ENCODE measurements at places on chromosomes 2 and 18.
A peak's percentile ranks its signal among the peaks of the same experiment; 100 is the strongest.

DNA sequence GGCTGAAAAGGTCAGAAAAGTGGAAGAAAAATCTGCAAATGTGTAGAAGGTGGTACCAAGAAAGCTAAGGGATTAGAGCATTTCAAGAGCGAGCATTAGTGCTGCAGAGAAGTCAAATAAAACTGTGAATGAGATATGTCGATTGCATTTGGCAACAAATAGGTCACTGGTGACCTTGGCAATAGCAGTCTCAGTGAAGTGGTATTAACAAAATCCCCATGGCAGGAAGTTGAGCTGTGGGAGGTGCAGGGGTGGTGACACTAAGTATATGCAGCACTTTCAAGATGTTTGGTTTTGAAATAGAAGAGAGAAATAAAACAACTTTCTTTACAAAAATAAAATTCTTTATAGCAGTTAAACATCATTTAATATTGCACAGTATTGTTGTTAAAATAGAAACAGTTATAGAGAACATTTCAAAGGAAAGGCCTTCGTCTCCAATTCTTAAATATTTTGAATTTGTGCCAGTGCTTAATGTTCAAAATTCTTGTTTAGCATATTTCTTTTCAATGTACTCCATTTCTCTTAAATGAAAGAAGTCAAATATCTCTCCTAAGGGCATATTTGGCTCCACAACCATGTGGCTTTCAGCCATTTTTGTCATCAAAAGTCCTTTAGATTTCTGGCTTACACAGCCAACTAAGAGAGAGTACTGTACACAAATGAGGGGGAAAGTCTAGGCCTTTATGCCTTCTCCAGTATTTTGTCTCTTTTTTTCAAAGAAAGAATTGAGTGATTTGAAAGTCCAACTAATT lies 443.0 kb upstream of the MMADHC start:
- no peak for DNase-seq

DNA sequence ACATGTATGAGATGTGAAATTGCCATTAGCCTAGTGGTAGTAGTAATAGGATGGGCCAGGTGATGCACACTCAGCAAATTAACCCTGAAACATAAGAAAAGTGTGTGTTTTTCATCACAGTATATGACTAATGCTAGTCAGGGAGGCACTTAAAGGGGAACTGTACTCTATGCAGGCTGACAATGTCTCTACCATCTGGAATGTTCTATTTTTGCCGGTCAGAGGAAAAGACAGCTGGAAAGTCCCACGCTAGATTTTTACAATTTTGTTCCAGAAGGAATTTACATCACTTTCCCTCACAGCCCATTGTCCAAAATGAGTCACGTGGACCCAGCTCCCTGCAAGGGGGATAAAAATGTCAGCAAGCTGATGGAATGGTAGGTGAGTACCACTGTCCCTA lies 746.3 kb upstream of the CHAC2 start:
- no peak for DNase-seq

- no peak for DNase-seq
These were observed 3.7 kb downstream of the TNFRSF11A start for GRCh38 chr18:62328586-62329525.

DNA sequence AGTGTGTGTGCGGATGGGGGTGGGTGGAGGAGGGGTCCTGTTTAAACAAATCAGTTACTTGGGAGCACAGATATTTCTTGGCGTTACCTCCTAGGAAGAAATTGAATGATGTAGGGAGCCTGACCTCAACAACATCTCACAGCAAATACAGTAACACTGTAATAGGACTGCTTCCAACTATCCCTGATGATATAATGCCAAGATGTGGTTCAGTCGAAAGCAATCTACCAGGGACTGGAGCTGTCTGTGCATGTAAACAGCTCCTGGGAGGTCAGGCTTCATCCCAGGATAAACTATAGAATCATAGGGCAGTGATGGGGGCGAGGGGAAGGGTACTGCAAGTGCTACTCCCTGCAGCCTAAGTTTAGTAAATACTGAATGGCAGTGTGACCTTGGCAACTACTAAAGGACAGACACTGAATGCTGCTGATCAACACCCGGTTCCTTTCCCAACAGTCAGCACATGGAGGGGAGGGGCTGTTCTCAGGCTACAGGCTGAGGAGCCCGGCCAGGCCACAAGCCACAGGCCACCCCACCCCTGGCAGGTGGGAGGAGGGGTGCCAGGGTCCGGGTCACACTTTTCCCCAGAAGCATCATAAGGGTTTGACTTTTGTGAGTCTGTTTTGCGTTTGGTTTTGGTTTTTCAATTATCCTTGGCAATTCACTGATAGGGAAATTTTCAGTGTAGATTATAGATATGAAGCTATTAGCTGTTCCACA lies 85.3 kb upstream of the ZNF397 start:
- DNase-seq: no peak

GRCh38 chr2:199468561-199469513 lies 11.1 kb upstream of the SATB2 start:
- peak; percentile 15 for DNase-seq

DNA sequence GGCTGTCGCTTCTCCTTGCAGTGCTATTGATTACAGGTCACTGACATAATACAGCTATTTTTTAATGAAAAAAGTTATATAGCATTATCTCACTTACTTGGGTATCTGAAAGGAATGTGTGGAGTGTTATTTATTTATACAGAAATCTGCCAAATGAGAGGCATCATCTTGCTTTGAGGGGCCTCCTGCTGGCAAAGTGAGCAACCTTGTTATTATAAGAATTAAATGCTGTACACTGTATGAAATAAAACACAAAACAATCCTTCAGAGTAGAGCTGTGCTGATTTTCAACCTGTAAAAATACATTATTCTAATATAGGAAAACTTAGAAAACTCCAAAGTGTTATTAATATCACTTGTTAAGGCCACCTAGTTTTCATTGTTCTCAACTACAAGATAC lies 20.9 kb downstream of the ERBB4 start:
- no peak for DNase-seq

- DNase-seq: no peak
These were observed 372.5 kb downstream of the CBLN2 start for GRCh38 chr18:72171596-72171995.

DNA sequence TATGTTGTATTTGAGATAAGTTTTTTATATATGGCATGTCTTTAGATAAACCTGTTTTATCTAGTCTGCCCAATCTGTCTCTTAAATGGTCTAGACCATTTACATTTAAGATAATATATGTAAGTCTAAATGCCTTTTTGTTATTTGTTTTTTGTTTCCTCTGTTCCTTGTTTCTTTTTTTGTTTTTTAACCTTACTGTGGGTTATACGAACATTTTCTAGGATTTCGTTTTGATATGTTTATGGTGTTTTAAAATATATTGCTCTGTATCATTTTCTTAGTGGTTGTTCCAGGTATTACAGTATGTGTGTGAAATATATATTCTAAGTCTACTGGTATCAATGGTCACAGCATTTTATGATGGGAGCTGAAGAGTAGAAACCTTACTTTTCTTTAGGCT lies 13.3 kb downstream of the BCL2L11 start:
- DNase-seq: no peak

GRCh38 chr2:191280290-191280689 lies 35.1 kb downstream of the MYO1B start:
- no peak for DNase-seq

GRCh38 chr2:6896930-6897759 lies 19.6 kb downstream of the RSAD2 start:
- DNase-seq: no peak

DNA sequence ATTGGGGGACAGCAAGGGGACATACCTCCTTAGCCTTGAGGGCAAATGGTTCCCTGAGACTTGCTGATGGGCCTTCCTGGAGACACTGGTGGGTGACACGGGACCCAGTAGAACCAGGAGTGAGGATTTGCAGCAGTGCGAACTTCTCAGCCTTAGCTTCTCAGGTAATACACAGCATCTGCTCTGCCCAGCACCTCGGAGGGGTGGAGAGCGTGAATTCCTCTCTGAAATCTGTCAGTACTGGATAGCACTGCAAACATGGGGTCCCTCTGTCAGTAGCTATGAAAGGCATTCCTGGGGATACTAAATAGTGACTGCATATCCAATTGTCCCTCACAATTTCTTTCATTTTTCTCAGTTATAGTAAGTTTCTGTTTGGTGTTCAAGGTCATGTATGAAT lies 151.7 kb downstream of the GBX2 start:
- DNase-seq: no peak

DNA sequence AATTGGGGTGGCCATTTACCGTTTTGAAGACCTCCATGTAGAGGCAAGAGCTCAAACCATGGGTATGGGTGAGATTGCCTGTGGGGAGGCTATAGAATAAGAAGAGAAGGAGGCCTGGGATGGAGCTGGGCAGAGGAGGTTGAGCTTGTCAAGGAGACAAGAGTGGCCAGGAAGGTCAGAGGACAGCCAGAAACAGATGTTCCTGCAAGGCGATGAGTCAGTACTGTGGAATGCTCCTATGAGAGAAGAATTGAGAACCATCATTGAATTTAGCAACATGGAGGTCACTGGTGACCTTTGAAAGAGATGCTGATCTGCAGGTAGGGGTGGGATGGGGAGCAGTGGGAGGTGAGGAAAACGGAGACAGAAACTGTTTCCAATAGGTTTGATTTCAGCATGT lies 3.5 kb downstream of the ACSL3 start:
- DNase-seq: no peak

GRCh38 chr18:2655954-2656236 lies 369 bp downstream of the SMCHD1 start:
- no peak for DNase-seq

- DNase-seq: no peak
These were observed 48.3 kb upstream of the MYL1 start for GRCh38 chr2:210363261-210363660.

DNA sequence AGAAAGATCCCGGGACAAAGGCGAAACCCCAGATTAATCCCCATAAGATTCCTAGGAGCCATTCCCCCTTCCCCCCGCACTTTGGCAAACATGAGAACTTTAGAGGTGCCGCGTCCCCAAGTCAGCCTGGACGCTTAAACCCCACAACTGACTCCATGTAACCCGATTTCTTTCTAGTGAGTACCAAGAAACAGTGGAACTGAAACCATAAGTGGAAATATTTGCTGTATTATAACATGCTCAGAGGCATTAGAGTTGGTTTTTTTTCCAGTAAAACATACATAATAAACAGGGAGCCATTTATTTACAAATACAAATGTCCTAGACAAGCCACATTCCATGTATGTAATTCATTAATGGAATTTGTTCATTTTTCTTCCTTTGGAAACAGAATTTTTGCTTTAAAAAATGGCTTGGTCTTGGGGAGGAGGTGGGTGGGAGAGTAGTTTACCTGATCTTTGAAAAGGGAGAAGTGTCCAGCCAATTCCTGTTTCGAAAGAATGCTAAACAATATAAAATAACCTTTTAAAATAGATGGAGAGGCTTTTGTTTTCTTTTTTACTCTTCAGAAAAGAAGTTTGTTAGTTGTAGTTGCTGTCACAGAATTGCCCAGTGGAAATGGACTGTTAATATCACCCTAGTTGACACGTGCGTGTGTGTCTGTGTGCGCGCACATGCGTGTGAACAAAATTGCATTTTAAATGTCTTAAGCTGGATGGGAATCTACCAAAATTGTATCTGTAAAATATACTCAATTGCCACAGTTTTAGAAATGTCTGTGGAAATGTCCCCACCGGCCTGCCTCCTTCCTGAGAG lies 10.6 kb downstream of the POU3F3 start:
- no peak for DNase-seq

DNA sequence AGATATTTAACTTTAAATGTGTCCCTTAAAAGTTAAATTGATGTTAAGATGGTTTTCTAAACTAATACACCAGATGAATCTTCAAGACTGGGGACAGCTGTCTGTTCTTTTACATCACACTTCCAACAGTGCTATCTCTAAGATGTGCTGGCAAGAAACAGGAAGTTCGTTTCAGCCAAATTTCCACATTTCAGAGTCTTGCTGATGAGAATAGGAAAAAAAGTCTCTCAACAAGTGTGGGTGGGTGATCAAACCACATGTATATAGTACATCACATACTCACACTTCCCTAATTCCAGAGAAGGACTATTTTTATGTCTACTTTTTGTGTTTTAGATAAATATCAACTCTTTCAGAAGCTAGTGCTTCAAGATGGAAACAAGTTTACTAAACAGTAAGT lies 1712.8 kb upstream of the TMEFF2 start:
- no peak for DNase-seq

DNA sequence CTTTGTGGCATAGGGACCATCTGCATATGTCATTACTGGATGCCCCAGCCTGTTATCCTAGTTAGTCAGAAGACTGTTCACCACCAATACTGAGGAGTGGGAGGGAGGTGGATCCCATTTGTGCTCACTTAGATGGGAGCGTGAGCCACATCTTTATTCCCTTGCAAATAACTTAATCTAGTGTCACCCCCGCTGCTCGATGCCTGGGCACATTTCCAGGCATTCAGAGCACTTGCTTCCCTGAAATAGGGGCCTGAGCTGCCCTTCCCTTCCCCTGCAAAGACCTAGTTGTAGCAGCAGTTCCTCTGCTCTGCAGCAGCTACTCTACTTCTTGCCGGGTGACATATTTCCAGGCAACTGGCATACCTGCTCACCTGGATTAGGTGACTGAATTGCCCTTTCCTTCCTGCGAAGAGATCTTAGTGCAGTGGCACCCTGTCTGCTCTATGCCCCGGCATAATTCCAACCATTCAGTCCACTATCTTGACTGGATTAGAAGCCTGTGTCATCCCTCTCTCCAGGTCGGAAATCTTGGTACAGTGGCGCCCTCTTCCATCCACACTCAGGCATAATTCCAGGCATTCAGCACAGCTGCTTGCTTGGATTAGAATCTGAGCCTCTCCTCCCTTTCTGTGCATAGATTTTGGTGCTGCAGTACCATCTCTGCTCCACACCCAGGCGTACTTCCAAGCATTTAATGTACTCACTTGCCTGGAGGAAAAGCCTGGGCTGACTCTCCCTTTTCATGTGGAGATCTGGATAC lies 1389.1 kb upstream of the TMEFF2 start:
- DNase-seq: no peak

- DNase-seq: no peak
These were observed 5.2 kb downstream of the KCNF1 start for GRCh38 chr2:10916953-10917352.

- DNase-seq: no peak
These were observed 2005.9 kb upstream of the CELF4 start for GRCh38 chr18:39571511-39571910.

GRCh38 chr2:104249629-104250028 lies 604.3 kb upstream of the POU3F3 start:
- DNase-seq: no peak

- no peak for DNase-seq
These were observed 89.7 kb upstream of the YWHAQ start for GRCh38 chr2:9720352-9721093.

DNA sequence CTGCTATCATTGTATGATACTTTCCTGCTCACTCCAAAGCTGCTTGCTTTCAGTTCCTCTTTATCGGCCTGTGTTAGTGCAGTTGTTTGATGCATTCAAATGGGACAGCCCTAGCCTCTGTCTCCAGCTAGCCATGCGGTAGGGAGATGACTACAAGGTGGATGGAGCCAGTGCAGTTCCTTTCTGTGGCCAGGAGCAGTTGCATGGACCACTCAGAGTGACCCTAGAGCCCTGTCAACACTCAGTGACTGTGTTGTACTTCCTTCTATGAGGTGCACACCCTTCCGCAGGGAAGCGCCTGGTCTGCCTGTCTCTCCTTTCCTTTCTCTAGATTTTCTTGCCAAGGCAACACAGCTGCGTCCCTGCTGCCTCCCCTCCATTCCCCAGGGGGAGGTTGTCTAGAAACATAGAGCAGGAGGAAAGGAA lies 33.8 kb downstream of the KCNS3 start:
- no peak for DNase-seq

GRCh38 chr2:171706152-171706803 lies 19.0 kb downstream of the DYNC1I2 start:
- DNase-seq: no peak

Measured in activated CD4-positive, alpha-beta T cell treated with anti-CD3 and anti-CD28 coated beads, Interleukin-2, amount 50 U/mL, for 1 hour (primary cell).